ENCODE measurements at places on chromosomes 2 and 18.

GRCh38 chr2:170362871-170363631 lies 185.1 kb downstream of the MYO3B start:
- no peaks in the 10 kb centered on the region for H3K36me3 ChIP-seq
- no peak for DNase-seq
- H3K27ac ChIP-seq: no peak overlapping the region

DNA sequence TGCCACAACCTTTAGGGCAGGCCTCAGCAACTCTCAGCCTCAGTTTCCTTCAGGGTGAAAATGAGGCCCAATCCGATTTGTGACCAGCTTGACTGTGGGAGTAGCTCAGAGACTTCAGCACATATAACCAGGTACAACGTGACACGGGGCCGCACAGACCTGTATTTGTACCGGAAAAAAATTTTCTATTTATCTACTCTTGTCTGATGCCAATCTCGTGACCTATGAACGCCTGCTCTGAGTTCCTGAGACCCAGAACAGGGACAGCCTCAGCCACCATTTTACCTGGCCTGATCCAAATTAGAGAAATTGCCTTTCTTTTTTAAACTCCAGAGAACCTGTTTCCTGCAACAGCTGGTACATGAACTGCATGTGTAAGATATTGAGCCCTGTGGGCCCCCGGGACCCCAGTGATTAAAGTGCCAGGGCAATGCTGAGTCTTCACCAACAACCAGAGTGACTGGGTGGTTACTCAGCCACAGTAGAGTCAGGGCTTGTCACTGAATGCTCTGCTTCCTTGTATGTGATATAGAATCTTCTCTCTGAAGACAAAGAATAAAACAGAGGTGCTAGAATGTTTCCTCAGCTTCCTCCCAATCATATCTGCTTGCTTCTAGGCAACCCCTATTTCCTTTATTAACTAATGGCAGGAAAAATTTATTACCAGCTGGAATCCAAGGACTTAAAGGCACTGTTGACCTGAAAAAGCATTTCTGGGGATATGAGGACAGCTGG lies 47.8 kb upstream of the FZD7 start:
- H3K27ac ChIP-seq: no peak overlapping the region
- H3K36me3 ChIP-seq: no peaks in the 10 kb centered on the region
- no peak overlapping the region for H3K4me3 ChIP-seq
- H3K4me1 ChIP-seq: no peaks in the 10 kb centered on the region

DNA sequence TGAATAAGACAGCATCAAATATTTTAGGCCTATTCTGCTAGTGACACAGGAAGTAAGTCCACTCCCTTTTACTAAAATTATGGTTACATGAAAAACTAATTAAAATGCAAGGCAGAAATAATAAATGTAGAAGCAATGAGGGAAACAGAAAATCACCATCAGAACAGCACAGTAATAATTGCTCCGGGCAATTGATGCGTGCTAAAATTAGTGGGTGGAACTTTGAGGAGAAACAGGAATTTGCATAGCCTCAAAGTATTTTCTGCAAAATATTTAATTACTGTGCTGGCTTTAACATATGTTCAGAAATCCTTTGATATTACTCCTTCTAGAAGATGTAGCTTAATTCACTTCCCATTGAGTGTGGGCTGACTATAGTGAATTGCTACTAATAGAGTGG lies 654.3 kb upstream of the RAB6C start:
- DNase-seq: no peak
- H3K4me1 ChIP-seq: no peaks in the 10 kb centered on the region
- H3K36me3 ChIP-seq: no peaks in the 10 kb centered on the region

DNA sequence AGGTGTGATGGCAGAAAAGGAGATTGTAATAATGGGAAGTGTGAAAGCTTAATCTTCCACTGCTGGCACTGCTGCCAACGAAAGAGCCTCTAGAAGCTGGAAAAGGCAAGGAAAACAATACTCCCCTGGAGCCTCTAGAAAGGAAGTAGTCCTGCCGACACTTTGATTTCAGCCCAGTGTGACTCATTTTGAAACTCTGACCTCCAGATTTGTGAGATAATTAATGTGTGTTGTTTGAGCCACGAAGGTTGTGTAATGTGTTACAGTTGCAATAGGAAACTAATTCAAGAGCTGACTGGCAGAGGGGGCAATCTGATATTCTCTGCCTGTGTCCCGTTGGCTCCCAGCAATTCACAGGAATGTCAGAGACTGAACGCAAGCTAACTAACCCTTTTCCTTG lies 219.2 kb upstream of the UBE2E3 start:
- peaks cover 3% of the 10 kb centered on the region for H3K27me3 ChIP-seq
- H3K4me1 ChIP-seq: no peaks in the 10 kb centered on the region
- no peak overlapping the region for H3K27ac ChIP-seq
- no peaks in the 10 kb centered on the region for H3K36me3 ChIP-seq
- no peak for DNase-seq

DNA sequence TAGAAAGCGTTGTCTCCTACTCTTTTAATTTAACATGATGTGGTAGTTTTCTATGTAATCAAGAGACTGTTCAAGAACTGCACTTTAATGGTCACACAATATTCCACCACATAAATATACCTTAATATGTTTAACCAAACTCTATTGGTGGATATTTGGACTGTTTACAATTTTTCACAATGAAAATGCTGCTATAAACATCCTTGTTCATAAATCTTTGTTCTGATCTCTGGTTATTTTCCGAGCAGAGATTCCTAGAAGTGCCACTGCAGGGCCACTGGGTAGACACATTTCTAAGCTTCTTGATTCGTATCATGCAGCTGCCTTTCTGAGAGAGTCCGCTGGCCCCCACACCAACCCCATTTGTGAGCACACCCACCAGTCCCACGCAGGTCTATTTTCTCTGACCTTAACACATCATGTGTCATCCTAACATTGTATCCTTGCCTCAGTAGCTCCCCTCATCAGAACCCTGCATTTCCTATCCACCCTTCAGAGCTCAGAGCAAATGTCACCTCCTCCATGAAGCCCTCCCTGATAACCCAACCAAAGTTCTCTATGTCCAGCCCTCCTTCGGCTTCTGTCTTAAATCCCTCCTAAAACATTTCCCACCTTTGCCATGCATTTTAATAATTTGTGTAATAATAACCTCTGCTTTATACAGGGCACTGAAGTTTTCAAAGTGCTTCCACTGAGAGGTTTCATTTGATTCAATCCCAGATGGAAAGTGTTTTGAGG lies 26.6 kb downstream of the KCNK3 start:
- H3K36me3 ChIP-seq: no peaks in the 10 kb centered on the region
- peaks cover 6% of the 10 kb centered on the region for H3K27me3 ChIP-seq
- no peaks in the 10 kb centered on the region for H3K4me1 ChIP-seq

DNA sequence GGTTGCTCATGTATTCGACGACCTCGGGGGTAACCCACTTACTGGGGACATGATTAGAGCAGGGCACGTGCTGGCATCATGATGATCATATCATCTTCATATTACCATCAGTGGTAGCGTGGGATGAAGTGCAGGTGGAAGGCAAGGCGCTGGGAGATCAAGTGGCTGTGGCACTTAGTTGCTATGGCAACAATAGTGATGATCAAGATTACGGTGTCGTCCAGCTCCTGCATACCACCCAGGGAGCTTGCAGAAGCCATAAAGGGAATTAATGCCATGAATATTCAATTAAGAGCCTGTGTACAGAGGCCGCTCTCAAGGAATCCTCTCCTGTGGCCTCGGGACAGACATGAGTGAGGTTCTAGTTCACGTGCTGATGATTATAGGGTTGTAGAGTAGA lies 237.2 kb upstream of the COPS8 start:
- H3K4me1 ChIP-seq: no peaks in the 10 kb centered on the region
- no peak for DNase-seq
- H3K36me3 ChIP-seq: no peaks in the 10 kb centered on the region

GRCh38 chr18:69588301-69588700 lies 187.6 kb downstream of the DOK6 start:
- DNase-seq: no peak
- no peak overlapping the region for H3K4me3 ChIP-seq
- H3K36me3 ChIP-seq: no peaks in the 10 kb centered on the region

GRCh38 chr2:134739236-134739878 lies 20.6 kb upstream of the TMEM163 start:
- peak overlapping the region; percentile 99 for H3K27ac ChIP-seq
- peak overlapping the region; percentile 49 for H3K4me3 ChIP-seq
- H3K27me3 ChIP-seq: no peaks in the 10 kb centered on the region
- H3K4me1 ChIP-seq: peaks cover 61% of the 10 kb centered on the region
- DNase-seq: peak; percentile 33

GRCh38 chr2:134120733-134121630 lies 132.9 kb upstream of the MGAT5 start:
- H3K4me1 ChIP-seq: peaks cover 48% of the 10 kb centered on the region
- H3K27me3 ChIP-seq: no peaks in the 10 kb centered on the region
- H3K27ac ChIP-seq: peak overlapping the region; percentile 74
- peak; percentile 49 for DNase-seq

DNA sequence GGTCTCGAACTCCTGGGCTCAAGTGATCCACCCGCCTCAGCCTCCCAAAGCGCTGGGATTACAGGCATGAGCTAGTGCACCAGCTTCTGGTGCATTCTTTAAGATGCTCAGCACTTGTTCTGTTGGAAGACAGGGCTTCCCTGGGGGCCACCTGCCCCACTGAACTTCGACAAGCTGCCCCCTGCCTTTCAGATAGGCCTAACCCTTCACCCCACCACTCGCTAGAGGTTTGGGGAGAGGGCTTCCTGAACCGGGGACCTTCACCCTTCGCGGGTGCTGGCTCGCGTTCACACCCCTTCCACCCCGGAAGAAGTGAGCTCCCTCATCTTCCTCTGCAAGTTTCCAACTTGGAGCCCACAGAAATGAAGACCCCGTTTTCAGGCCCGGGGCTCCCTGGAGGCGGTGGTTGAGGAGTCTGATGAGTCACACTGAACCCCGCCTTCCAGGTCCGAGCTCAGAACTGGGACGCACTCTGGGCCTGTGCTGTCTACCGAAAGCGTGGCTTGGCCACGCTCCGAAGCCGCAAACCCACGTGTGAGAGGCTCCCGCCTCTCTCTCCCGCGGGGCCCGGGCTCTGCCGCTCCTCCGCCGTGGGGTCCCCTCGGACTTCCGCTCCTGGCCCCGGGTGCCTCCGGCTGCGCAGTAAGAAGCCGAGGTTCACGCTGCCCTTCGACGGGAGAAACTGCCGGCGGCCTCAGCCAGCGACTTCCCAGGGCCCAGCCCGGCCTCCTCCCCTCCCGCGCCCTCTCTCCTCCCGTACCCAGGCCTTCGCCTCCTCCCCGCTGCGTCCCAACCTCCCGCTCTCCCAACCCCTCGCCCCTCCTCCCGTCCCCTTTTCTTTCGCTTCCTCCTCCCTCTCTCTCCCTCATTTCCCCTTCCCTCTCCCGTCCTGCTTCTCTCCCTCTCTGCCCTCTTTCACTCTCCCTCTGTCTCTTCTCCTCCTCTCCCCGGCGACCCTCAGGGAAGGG lies 47.5 kb upstream of the SP3 start:
- H3K4me3 ChIP-seq: peak overlapping the region; percentile 88
- H3K27me3 ChIP-seq: no peaks in the 10 kb centered on the region
- DNase-seq: peak; percentile 34
- no peaks in the 10 kb centered on the region for H3K36me3 ChIP-seq

Measured in memory B cell (primary cell).